ENCODE measurements at places on chromosomes 6 and 20.

- DNase-seq = no peak
Measured at GRCh38 chr6:163327165-163327880, 87.2 kb upstream of the QKI start.

DNA sequence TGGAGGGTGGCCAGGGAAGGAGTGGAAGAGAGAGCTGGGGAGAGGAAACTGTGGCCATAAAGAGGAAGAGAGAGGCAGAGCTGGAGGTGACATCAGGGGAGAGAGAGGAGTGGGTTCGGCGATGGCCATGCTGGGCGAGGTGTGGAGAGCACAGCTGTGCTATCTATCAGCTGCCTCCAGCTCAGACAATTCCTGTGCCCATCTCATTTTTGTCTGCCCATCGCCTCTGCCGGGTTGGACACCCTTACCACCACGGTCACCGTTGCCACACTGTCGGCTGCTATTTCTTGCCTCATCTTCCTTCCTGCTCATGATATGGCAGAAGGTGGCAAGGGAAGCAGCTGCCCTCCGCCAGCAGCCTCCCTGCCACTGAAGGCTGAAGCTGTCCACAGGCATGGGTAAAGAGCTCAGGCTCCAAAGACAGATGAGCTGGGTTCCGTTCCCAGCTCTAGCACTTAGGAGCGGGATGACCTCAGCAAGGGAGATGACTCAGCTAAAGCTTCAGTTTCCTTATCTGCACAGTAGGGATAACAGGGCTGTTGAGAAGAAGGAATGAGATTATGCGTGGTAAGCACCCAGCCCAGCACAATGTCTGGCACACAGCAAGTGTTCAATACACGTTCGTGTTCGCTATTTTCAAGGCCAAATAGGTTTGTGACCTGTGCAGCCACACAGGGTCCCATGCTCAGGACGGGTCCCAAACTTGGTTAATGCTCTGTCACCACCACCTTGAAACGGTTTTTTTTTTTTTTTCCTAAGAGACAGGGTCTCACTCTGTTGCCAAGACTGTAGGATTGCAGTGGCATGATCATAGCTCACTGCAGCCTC is 21.9 kb upstream of the TAF8 start:
- no peak for DNase-seq

DNA sequence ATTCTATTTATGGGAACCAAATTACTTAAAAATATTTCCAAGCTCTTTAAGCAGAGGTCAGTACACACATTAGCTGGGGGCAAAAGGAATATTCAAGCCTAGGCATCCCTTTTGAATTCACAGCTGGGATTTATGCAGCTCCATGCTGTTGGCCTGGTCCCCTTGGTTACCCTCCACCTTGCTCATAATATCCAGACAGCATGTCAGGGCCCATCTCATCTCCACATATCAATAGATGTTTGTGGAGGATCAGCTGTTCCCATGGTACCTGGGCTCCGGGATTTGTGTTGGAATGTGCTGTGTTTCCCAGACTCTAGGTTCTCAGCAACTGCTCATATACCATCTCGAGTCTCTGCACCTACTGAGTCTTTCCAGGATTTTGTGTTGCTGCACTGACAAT is 534.8 kb downstream of the BMP2 start:
- DNase-seq = no peak

GRCh38 chr6:19988555-19988954 is 151.4 kb downstream of the ID4 start:
- DNase-seq = no peak

GRCh38 chr6:44064089-44064947 is 62.9 kb downstream of the MRPL14 start:
- no peak for DNase-seq

GRCh38 chr6:161270116-161270515 is 3.7 kb downstream of the AGPAT4 start:
- DNase-seq = no peak

DNA sequence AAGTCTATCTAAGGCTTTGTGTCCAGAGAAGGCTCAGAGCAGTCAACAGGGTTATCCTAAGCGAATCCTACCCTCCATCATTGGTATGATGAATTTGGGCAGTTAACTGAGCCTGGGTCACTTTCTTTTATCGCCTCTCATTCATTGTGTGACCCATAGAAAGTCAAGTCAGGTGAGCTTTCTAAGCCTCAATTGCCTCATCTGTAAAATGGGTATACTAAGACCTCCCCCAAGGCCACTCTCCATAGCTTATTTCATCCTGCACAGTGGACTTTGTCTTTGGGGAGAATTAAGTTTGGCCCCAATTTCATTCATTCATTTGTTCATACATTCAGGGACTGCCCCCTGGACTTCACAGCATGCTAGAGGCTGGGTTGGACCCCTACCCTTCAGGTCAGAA is 110.5 kb downstream of the DHX35 start:
- no peak for DNase-seq

DNA sequence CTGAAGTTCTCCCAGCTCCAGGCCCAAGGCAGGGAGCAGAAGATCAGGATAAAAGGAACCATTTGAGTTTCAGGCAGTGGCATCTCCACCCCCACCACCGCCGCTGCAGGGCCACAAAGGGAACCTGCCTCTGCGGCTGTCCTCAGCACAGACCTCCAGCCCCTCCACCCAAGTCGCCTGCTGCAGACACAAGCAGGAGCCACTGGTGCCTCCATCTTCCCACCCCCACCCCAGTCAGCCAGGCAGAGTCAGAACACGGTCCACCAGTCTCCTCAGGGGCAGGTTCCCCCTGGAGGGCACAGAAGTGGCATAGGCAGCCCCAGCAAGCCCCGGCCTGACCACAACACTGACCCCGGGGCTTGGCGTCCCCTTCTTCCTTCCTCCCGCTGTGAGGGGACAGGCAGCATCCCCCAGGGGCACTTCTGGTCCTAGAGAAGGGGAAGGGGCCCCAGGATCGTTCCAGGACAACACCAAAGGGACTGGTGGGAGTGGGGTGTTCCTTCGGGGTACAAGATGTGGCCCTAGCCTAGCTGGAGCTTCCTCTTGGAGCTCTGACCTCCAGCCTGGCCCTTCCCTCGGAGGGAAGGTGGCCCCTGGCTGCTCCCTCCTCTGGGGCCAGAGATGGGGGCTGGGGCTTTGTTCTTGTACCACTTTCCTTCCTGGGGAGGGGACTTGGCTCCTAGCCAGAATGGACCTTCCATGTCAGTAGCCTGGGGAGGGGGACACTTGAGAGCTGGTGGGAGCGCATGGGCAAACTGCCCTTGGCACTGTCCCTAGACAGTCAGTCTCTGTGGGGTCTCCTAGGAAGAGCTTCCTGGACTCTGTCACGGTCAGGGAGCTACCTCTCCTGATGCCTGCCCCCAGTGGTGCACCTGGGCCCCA is 36.0 kb downstream of the YTHDF1 start:
- DNase-seq = no peak

DNA sequence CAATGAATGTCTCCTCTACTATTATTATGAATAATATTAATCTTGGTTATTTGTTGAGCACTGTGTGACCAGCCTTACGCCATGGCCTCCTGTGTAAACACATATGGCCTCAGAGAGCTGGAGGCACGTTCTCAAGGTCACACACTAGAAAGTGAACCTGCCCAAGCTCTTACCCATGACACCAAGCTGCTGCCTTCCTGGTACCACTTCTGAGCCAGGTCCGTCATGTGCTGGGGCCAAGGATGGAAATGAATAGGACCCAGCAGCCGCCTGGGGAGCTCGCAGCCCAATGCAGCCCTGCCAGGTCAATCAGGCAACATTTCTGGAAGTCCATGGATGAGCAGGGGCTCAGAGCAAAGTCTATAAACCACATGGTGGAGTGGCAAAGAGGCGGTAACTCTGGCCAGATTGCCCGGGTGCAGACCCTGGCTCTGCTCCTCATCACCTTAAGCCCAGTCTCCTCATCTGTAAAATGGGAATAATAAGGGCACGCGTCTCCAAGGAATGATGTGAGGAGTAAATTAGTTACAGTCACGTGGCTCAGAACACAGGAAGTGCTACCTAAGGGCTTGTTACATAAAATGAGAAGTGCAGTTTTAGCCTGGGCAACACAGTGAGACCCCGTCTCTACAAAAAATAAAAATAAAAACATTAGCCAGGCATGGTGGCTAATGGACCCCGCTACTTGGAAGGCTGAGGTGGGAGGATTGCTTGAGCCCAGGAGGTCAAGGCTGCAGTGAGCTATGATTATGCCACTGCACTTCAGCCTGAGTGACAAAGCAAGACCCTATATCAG is 61.5 kb downstream of the JPH2 start:
- no peak for DNase-seq

DNA sequence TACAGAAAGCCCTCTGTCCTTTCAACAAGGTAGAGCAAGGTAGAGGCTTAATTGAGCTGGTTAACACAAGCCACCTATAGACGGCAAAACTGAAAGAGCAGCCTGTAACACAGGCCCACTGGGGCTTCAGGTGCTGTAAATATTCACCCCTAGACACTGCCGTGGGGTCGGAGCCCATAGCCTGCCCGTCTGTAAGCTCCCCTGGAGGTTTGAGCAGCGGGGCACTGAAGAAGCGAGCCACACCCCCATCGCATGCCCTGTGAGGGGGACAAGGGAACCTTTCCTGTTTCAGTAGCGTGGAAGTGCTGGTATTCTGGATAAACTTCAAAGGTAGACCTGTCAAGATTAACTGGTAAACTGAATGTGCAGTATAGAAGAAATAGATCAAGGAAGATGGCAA is 160.4 kb downstream of the TPBG start:
- no peak for DNase-seq

DNA sequence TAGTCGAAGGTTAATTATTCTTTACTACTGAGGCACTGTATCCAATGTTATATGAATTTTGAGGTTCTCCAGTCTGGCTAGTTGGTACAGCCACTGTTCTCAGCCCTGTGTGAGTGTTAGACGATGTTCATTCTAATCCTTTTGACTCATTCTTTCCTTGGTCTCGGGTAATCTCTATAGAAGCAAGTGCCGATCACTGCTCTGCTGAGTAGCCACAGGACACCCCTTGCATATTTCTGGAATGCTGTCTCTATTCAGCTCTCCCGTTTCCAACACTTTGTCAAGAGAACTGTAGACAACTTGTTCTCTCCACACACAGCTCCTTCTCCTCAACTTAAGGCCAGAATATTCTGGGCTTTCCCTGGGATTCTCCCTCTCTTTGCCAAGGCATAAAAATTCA is 42.4 kb upstream of the PLCB1 start:
- DNase-seq = no peak

GRCh38 chr6:91155129-91155785 is 568.4 kb upstream of the MAP3K7 start:
- DNase-seq = no peak

GRCh38 chr6:130991422-130992137 is 71.5 kb downstream of the EPB41L2 start:
- no peak for DNase-seq

DNA sequence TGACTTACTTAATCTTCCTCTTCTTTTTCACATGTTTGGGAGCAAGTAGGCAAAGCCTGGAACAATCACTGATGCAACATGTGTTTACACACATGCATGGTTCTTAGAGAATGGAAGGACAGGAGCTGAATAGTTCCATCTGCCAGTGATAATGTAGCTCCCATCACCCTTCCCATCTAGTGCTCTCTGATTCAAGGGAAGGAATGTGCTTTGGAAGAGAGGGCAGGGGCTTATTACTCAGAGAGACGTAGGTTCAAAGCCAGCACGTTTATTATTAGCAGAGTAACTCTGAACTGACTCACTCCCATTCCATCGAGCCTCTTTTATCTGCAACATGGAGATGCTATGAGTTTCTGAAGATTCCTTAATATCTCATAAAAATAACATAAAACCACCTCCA is 211.9 kb downstream of the GMPR start:
- no peak for DNase-seq

GRCh38 chr20:57985278-57985677 is 243.2 kb downstream of the ANKRD60 start:
- no peak for DNase-seq

DNA sequence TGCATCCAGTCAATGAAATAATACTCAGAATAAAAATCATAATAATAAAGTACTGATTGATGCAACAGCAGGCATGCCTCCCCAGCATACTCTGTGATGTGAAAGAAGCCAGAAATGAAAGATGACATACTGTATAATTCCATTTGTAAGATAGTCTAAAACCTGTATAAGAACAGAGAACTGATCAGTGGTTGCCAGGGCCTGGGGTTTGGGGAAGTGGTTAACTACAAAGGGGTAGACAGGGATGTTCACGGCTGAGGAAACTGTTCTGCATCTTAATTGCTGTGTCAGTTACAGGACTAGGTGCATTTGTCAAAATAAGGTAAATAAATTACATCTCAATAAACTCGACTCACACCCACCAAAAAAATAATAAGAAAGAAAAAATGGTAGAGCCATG is 81.3 kb upstream of the BMP2 start:
- no peak for DNase-seq

GRCh38 chr6:5905431-5906339 is 101.0 kb downstream of the NRN1 start:
- no peak for DNase-seq

GRCh38 chr6:84652356-84653026 is 111.9 kb downstream of the TBX18 start:
- DNase-seq = no peak

- no peak for DNase-seq
Measured at GRCh38 chr6:73234733-73235132, 9.4 kb upstream of the KHDC1L start.

DNA sequence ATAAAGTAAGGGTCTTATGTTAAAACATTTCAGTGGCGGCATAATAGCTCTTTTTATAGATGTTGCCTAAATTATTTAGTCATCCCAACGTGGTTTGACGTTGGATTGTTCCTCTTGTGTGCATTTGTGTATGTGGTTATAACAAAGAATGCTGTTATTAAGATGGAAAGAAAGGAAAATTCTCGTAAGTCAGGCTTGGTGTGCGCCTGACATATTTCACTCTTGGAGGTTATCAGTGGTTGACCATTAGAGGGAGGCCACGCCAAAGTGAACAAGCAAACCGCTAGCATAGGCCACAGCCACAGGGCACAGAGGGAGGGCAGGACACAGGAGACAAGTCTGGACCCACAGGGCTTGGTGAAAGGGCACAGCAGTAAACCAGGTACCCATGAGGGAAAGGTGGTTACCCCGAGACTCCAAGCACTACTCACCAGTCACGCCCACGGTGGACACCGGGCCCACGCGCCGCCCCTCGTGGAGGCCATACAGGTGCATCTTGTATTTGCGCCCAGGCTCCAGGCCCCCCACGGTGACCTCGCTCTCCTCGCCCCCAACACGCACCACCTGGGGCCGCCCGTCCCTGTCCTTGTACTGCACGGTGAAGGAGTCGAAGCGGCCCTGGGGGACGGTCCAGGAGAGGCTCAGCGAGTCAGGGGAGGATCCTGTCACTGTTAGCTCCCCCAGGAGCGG is 22.9 kb downstream of the CYP21A2 start:
- DNase-seq = no peak

GRCh38 chr6:95741045-95741444 is 163.7 kb downstream of the MANEA start:
- DNase-seq = no peak

DNA sequence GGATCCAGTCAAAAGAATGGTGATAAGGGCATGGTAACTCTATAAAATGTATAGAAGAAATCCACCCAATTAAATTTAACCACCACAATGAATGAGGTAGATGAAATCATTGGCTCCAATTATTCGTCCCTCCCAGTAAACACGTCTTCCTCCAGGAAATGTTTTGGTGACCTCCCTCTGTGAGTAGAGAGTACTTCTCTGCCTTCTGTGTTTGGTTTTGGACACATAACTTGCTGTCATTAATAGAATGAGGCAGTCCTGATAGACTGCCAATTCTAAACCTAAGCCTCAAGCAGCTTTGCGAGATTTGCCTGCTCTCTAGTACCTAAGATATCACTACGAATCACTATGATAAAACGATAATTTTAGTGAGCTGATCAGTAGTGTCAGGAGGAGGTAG is 632.8 kb downstream of the HDGFL1 start:
- no peak for DNase-seq

- DNase-seq = peak; percentile 33
Measured at GRCh38 chr20:45933266-45934045, 1.0 kb upstream of the PCIF1 start.

- peak; percentile 20 for DNase-seq
Measured at GRCh38 chr20:2865630-2866029, 7.7 kb upstream of the PTPRA start.
